ENCODE measurements at places on chromosomes 4 and X.

- peak; percentile 1 for DNase-seq
These were observed 116.8 kb upstream of the SHISA3 start for GRCh38 chr4:42280327-42281095.

GRCh38 chr4:120630427-120630826, 292.1 kb downstream of the PRDM5 start:
- DNase-seq: no peak

- DNase-seq: no peak
These were observed 592.9 kb downstream of the BCOR start for GRCh38 chrX:39504850-39505259.

- no peak for DNase-seq
These were observed 219.1 kb downstream of the GC start for GRCh38 chr4:71564775-71565174.

- DNase-seq: no peak
These were observed 87.0 kb downstream of the GLRA2 start for GRCh38 chrX:14616301-14616700.

GRCh38 chrX:148542481-148543255, 42.3 kb downstream of the AFF2 start:
- DNase-seq: no peak

DNA sequence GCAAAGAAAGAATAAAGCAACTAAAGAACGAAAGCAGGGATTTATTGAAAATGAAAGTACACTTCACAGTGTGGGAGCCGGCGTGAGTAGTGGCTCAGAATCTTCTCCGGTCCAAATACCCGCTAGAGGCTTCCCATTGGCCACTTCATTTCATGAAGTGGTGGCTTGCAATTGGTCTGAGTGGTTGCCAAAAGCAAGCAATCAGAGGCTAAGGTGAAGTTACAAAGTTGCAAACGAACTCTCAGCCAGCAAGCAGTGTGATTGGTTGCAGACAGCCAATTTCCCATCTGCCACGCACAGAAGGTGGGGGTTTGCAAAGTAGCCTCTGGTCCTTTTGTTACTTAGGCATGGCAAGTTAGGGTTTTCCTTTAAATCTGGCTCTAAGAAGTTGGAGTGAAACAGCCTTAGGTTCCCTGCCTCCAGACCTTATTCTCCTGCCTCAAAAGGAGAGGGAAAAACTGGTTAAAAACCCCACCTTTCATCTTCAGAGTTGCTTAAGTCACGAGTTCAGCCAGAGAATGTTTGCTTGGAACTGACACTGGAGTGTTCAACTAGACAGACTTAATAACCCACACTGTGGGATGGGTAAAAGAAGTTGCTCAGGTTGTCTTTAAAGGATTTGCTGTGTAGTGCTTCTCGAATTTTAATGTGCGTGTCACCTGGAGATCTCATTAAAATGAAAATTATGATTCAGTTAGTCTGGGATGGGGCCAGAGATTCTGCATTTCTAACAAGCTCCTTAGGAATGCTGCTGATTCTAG, 6.9 kb upstream of the CLOCK start:
- no peak for DNase-seq

- no peak for DNase-seq
These were observed 13.7 kb downstream of the PITX2 start for GRCh38 chr4:110609044-110609750.

DNA sequence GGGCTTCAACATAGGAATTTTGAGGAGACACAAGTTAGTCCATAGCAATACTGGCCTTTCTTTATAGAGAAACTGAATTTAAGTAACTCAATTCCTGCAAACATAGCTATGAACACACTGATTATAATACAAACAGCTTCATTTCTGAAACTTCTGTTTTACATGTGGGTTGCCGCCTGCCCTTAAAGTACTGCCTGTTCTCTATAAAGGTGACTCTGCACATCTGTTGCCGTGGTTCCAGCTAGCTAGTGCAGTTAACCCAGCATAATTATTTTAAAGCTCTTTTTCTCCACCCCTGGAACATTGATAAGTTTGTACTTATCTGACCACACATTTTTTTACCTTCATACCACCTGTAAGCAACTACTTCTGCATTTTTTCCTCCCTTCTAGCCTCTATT, 177.6 kb downstream of the NWD2 start:
- no peak for DNase-seq

Measured in NCI-H2171 treated with DMSO at 0.1 percent for 48 hours (cell line).